ENCODE measurements at places on chromosomes 4 and X.

DNA sequence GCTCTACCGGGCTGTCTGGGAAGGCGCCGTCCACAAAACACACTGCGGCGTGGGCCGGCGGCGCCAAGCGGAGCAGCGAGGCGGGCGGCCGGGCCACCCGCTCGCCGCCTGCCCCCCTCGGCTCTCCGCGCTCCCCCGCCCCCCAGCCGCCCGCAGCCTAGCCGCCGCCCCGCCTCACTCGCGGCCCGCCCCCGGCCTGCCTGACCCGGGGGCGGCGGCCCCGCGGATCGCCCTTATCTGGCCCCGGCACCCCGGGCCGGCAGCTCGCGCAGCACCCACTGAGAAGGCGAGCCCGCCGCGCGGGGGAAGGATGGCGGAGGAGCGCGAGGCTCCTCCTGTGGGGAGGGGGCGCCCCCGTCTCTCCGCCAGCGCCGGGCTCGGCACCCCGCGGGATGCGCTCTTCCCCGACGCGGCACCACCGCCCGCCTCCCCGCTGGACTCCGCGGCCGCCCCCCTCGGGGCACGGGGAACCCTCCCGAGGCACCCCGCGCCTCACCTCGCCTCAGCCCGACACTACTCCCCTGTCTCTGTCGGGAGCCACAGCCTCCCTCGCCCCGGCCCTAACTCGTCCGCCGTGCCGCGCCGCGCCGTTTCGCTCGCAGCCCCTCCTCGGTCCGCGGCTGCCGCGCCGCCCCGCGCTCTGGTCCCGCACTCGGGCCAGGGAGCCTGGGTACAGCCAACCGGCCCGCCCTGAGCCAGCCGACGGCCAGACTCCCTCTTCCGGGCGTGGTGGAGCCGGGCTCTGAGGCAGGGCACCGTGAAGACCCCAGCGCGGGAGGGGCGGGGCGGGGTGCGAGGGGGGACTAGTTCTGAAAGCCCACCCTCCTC lies 566 bp downstream of the ATP11C start:
- DNase-seq, result no peak

- no peak for DNase-seq
Measured at GRCh38 chr4:105709081-105709450, 482 bp downstream of the GSTCD start.

GRCh38 chr4:99763635-99764101 lies 53.0 kb upstream of the DAPP1 start:
- no peak for DNase-seq

- DNase-seq, result no peak
Measured at GRCh38 chr4:107570952-107571351, 149.1 kb downstream of the PAPSS1 start.

- DNase-seq, result no peak
Measured at GRCh38 chrX:104806346-104806745, 240.3 kb downstream of the IL1RAPL2 start.

- DNase-seq, result no peak
Measured at GRCh38 chrX:112846187-112846586, 5.6 kb upstream of the AMOT start.

DNA sequence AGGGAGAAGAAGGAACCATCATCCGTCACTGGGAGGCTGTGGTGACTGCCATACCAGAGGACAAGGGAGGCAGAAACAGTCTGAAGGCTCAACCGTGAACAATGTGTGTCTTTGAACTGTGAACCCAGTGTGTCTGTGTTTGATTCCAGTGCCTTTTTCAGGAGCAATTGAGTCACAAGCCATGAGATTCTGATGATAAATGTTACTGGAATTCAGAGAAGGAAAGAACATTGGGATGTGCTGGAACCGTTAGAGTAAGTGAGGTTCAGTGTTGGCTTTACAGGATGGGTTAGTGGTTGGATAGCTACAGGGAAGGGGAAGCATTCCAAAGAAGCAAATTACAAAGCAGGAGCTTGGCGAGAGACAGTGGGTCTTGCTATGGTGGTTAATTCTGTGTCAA lies 464.4 kb downstream of the TRIML1 start:
- no peak for DNase-seq

DNA sequence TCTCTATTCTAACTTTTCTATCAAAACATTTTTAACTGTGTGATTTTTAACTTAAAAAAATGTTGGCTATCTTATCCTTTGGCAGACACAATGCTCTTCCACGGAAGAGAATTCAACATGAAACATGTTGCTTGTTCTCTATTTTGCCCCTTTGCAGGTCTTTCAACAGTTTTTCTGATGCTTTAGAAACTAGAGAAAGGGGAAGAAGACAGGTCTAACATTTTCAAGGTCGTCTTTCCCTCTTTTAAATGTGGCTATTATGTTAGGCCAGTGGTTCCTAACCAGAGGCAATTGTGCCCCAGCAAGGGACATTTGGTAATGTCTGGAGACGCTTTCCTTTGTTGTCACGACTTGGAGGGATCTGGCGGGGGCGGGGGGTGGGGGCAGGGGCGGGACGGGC lies 95.0 kb downstream of the SH3KBP1 start:
- DNase-seq, result no peak

DNA sequence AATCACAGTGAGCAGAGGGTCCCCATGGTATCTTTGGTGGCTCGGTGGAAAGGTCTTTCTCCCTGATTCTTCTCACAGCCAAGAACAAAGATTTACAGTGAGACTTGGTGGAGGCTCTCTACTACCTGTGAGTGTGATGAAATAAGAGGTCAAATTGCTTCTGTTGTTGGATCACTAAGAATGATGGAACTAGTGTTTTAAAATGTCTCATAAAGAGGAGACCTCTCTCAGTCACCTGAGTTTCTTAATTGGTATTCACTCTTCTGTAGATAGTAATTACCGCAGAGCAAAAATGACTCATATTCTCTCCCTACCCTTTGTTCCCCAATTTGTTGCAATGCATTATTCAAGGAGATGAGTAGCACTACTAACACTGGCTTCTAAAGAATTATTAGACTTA lies 100.9 kb upstream of the TBC1D9 start:
- DNase-seq, result no peak

GRCh38 chrX:30343206-30343605 lies 34.0 kb upstream of the NR0B1 start:
- DNase-seq, result no peak

DNA sequence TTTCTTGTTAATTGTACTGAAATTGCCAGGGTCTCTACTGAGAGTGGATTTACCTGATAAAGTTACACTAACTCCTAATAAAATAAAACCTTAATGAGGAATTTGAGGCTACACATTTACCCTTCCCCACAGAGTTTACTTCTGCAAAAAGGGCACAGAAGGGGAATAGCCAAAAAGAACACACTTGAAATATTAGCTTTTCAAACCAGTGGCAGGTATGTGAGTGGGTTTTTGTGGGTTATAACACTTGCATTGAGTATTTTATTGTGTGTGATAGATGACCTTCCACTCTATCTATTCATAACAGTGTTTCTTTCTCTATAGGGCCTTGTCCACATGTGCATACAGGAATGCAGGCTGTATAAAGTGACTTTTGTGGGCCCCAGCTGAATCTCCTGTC lies 5.0 kb upstream of the GPR174 start:
- DNase-seq, result no peak

DNA sequence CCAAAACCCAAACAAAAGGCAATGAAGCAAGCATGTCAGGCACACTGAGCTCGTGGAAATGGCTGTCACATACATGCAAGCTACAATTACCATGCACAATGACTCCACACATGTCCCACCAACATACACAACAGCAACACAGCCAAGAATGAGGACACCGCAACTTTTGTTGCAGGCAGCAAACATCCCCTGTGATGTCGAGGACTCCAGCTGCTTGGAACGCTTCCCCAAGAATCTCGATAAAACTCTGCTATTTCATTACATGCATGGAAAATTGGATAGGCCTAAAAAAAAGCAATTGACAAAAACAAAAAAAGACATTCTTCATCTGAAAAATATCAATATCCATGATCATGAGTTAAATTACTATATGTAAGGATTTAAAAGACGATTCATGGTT lies 11.8 kb downstream of the ANOS1 start:
- no peak for DNase-seq

DNA sequence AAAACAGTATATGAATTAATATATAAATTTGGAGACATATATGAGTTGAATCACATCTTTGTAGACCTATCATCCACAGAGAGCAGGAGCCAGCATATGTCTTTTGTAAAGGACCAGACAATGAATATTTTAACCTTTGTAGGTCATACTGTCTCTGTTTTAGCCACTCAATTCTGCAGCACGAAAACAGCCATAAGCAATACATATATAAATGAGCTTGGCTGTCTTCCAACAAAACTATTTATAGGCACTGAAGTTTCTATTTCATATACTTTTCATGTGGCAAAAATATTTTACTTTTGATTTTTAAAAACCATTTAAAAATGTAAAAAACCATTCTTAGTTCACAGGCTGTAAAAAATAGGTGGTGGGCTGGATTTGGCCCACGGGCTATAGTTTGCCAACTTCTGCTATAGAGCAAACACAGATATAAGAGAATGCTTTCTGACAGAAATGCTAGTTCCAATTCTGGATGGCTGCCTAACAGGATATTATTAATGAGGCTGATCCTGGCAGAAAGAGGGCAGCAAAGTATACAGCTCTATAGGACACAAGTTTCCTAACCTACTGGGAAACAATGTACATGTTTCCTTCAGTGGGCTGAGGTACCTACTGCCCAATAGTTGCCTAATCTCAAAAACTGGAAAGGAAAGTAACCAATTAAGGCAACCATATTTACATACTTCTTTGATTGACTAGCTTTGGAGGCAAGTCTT lies 58.1 kb upstream of the UCP1 start:
- DNase-seq, result no peak

DNA sequence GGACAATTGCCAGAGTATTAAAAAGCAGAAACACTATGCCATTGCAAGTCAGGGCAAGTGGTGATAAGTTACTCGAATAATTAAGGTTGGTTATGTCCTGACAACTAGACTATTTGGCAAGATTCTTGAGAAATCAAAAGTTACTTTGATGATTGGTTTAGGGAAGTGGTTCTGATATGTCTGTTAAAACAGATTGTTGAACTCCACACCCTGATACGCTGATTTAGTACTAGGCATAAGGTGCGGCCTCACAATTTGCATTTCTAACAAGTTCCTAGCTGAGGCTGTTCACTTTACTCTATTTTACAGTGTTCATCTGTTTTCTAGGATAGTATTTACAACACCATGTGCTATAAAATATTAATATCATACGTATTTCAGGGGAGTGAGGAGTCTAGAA lies 12.5 kb downstream of the GABRA4 start:
- DNase-seq, result no peak

DNA sequence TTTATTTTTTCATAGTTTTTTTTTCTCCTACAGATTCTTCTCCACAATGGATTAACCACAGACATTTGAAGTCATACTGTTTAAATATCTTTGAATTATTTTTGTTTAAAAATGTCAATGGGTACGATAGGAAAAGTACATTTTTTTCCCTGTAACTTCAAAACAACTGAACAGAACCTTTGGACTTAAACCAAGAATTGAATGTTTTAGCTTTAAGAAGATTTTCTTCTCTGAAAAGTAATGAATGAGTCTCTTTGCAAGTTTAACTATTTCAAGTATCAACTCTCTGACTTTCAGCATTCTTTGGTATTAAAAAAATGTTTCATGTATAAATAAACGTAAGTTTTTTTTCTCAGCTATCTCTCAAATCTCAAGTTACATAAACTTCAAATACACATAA lies 364.3 kb downstream of the FBXO8 start:
- no peak for DNase-seq

- DNase-seq, result no peak
Measured at GRCh38 chr4:106017975-106018374, 122.7 kb downstream of the NPNT start.

- no peak for DNase-seq
Measured at GRCh38 chrX:153740631-153741222, 16.1 kb downstream of the ABCD1 start.

DNA sequence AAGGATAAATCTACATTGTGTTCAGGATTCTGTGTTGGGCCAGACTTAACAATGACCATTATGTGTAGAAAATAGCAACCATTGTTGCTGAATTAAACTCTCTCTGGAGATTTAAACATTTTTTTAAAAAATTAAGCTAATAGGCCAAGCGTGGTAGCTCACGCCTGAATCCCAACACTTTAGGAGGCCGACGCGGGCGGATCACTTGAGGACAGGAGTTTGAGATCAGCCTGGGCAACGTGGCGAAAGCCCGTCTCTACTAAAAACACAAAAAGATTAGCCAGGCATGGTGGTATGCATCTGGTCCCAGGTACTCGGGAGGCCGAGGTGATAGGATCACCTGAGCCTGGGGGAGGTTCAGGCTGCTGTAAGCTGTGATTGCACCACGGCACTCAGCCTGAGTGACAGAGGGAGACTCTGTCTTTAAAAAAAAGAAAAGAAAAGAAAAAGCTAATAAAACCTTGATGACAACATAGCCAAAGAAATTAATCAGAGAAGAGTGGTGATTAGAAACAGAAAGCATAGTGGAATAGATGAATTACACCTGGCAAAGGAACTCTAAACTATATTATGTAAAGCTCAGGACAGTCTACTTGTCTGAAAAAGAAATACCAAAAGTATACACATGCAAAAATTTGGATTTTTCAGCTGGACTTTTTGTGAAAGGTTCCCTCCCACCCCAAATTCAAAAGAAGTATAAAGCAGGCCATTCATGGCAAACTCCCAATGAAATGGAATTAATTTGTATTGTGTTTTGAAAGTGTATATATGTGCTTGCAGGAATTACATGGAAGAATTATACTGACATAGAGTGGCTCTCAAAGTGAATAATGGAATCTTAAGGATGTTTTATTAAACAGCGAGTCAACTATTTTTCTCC lies 21.9 kb downstream of the PLS3 start:
- no peak for DNase-seq

- DNase-seq, result no peak
Measured at GRCh38 chrX:155761185-155761584, 120.0 kb upstream of the VAMP7 start.

DNA sequence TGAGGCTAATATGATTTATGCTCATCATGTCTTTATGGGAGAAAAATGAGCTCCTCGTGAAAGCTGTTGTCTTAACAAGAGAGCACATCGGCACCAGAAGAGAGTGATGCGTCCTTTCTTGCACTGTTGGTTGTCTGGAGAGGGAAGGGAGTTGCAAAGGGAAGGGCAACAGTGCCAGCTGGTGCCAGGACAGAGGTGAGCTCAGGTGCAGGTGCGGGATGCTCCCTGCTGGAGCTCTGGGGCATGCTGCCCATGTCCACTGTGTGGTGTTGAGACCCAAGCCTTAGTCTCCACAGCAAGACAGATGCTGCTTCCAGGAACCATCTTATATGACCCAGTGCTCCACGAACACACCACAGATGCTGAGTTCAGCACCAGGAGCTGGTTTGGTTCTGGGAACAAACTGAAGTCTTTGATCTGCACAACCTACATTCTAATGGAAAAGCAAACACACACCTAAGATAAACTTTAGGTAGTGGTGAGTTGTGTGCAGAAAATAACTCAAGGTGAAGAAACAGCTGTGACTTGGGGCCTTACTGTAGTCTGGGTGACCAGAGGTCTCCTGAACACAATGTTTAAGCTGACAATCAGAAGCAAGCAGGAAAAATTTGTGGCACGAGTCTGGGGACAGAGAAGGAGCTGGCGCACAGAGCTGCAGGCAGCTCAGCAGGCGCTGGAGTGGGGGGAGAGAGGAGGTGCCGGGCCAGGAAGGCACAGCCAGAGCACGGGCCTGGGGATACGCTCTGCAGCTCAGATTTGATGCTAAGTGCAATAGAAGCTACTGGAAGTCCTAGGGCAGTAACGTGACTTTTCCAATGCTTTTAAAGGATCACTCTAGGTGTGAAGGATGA lies 73.2 kb downstream of the HAUS3 start:
- no peak for DNase-seq

GRCh38 chr4:58093352-58093751 lies 983.2 kb upstream of the IGFBP7 start:
- DNase-seq, result no peak

Measured in esophagus muscularis mucosa (tissue), 4 donors.